ENCODE measurements at places on chromosomes 2 and 18. TPM values are rescaled to one million over a fixed set of nuclear protein-coding genes. Genes with fewer than 3 reads are reported as not detected.

DNA sequence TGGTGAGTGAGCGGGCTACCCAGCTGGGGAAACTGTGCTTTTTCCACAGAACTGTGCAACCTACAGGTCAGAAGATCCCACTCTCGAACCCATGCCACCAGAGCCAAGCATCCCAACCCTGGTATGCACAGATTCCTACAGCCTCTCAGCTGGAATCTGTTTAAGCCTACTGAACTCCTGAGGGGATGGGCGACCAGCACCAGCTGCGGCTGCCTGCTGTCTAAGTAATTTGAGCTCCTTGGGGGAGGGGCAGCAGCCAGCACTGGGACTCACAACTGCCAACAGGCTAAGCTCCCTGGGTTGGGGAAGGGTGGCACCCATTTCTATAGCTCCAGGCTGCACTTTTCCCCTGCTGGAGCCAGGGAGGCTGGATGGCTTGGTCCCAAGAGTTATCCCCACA, 11.8 kb downstream of the CYP27C1 start:
- no peak overlapping the region for H3K4me3 ChIP-seq
- no peaks in the 10 kb centered on the region for H3K4me1 ChIP-seq
- H3K27ac ChIP-seq, result no peak overlapping the region
- H3K27me3 ChIP-seq, result peaks cover 38% of the 10 kb centered on the region
- H3K36me3 ChIP-seq, result no peaks in the 10 kb centered on the region
- no peak for DNase-seq

- H3K4me1 ChIP-seq, result peaks cover 6% of the 10 kb centered on the region
- no peaks in the 10 kb centered on the region for H3K27me3 ChIP-seq
- H3K4me3 ChIP-seq, result no peak overlapping the region
Observed at GRCh38 chr2:166960702-166961270, 72.5 kb downstream of the XIRP2 start.

DNA sequence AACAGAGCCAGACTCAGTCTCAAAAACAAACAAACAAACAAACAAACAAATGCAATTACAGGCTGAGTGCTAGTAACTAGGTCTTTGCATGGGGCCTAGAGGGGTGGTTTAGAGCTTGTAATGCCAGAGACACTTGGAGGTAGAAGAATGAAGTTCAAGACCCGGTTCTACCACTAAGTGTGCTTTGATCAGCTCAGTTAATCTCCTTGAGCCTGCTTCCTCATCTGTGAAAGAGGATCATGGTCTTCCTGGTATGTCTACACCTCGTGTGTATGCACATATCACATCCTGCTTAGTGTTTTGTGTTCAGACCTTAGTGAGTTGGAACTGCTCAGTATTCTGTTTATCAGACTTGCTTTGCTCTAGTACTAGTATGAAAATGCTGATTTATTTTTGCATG, 4.8 kb upstream of the ATP6V1C2 start:
- H3K36me3 ChIP-seq, result no peaks in the 10 kb centered on the region
- peaks cover 9% of the 10 kb centered on the region for H3K4me1 ChIP-seq
- H3K27ac ChIP-seq, result no peak overlapping the region
- peaks cover 15% of the 10 kb centered on the region for H3K27me3 ChIP-seq
- no peak overlapping the region for H3K4me3 ChIP-seq

DNA sequence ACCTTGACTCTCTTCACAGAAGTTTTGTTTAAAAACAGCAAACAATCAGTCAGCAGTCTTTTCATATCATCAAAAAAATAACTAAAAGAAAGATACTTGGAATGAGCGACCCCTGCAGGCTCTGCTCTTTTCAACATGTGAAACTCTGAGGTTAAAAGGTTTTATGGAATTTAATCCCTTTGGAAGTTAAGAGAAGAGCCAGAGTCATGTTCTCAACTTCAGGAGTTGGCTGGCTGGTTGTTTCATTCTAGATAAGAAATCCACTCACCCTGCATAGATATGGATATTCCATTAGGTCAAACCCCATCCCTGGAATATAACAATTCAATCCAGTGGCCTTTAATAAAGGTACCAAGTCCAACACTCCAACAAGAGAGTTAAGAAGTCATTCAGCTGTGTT, 115.6 kb upstream of the RMDN2 start:
- peak; percentile 29 for DNase-seq
- H3K4me1 ChIP-seq, result peaks cover 6% of the 10 kb centered on the region
- H3K36me3 ChIP-seq, result no peaks in the 10 kb centered on the region
- H3K27me3 ChIP-seq, result peaks cover 2% of the 10 kb centered on the region

- H3K4me1 ChIP-seq, result peaks cover 30% of the 10 kb centered on the region
- no peak for DNase-seq
- no peak overlapping the region for H3K27ac ChIP-seq
- peaks cover 4% of the 10 kb centered on the region for H3K27me3 ChIP-seq
Observed at GRCh38 chr18:38932752-38933151, 1367.2 kb upstream of the CELF4 start.

DNA sequence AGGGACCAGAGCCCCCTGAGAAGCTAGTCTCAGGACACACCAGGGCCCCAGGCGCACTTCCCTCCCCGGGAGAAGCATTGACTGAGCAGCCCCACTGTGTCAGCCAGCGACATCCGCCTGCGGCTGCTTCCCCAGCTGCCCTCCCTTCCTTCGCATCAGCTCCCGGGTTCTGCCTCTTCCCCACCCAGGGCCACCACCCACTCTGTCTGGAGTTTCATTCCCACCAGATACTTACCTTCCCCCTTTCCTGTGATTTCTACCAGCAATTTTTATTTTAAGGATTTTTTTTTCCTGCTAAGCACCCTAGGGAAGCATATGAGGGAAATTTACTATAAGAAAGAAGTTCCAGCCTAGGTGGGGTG, 99.2 kb downstream of the SMAD7 start:
- no peak overlapping the region for H3K27ac ChIP-seq
- no peaks in the 10 kb centered on the region for H3K27me3 ChIP-seq
- peaks cover 24% of the 10 kb centered on the region for H3K4me1 ChIP-seq
- H3K36me3 ChIP-seq, result no peaks in the 10 kb centered on the region
- peak; percentile 40 for DNase-seq
- no peak overlapping the region for H3K4me3 ChIP-seq

DNA sequence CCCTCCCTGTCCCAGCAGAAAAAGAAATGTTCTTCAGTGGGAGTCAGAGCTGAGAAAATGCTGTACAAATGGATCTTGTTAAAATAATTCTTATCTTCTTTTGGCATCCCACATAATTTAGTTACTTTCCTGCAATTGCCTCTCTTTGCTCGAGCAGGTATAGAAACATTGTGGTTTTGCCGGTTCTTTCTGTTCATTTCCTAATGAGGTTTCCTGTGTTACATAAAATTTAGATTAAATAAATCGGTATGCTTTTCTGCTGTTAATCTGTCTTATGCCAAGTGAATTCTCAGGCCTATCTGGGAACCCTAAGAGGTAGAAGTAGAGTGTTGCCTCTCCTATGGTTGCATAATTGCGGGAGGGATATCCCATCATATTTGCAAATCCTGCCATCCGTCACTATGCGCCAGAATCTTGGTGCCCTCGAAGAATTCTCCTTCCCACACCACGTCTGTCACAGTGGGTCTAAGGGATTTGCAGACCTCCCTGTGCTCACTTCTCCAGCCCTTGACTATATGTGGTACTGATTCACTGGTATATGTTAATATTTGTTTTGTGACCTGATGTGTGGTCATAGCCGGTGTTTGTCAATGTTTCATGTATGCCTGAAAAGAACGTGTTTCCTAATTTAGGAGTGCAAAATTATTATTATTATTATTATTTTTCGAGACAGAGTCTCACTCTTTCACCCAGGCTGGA, 12.2 kb upstream of the HDAC4 start:
- H3K27me3 ChIP-seq, result no peaks in the 10 kb centered on the region
- peaks cover 10% of the 10 kb centered on the region for H3K4me1 ChIP-seq
- DNase-seq, result no peak
- no peak overlapping the region for H3K27ac ChIP-seq
- H3K36me3 ChIP-seq, result peaks cover 2% of the 10 kb centered on the region
- no peak overlapping the region for H3K4me3 ChIP-seq

DNA sequence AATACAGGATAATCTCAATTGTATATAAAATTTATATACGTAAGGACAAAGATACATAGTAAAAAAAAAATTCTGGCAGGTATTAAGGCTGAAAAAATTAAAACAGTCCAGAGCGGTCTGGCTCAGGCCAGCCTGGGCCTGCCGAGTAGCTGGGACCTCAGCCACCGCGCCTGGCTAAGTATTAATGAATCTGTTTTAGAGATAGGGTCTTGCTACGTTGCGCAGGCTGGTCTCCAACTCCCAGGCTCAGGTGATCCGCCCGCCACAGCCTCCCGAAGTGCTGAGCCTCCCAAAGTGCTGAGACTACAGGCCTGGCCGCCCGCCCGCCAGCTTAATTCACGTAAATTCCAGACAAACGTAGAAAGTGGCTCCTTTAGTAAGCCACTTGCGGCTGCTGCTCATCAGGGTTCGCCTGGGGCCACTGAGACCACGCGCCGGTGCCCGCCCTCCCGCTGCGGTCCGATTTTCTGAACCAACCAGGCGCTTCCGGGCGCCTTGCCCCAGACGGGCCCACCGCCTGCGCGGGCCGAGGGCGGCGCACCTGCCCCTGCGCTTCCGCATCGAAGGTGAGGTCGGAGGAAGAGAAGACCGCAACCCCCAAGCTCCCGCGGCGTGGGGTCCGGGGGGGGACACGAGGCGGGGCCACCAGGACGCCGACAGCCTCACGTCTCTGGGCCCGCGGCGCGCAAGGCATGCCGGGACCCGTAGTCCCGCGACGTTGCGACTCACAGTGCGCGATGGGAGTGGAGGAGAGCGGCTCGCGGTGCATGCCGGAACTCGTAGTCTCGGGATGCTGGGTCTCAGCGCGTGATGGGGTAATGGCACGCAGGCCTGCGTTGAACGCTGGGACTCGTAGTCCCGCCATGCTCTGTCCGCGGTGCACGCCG, 695 bp upstream of the CTDP1 start:
- H3K4me3 ChIP-seq, result peak overlapping the region; percentile 93

DNA sequence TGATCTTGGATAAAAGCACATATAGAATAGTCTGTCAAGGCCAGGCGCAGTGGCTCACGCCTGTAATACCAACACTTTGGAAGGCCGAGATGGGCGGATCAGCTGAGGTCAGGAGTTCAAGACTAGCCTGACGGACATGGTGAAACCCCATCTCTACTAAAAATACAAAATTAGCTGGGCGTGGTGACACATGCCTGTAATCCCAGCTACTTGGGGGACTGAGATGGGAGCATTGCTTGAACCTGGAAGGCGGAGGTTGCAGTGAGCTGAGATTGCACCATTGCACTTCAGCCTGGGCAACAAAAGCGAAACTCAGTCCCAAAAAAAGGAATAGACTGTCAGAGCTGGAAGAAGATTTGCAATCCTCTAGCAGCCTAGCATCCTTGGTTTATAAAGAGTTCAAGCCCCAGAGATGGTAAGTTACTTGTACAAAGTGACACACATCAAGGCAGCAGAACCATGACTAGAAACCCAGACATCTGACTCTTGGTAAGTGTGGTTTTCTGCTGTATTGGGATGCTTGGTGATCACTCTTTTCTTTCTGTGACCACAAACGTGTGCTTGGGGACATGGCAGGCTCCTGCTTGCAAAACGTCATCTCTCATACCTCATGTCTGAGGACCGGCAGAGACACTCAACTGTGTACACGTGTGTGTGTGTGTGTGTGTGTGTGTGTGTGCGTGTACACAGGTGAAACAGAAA, 69.0 kb downstream of the OSBPL6 start:
- no peaks in the 10 kb centered on the region for H3K27me3 ChIP-seq
- H3K4me1 ChIP-seq, result no peaks in the 10 kb centered on the region
- no peak for DNase-seq
- H3K36me3 ChIP-seq, result no peaks in the 10 kb centered on the region
- no peak overlapping the region for H3K27ac ChIP-seq
- H3K4me3 ChIP-seq, result no peak overlapping the region

GRCh38 chr2:219118504-219118903, 42.1 kb downstream of the NHEJ1 start:
- H3K27ac ChIP-seq, result no peak overlapping the region
- no peak for DNase-seq
- no peaks in the 10 kb centered on the region for H3K27me3 ChIP-seq
- no peaks in the 10 kb centered on the region for H3K36me3 ChIP-seq

DNA sequence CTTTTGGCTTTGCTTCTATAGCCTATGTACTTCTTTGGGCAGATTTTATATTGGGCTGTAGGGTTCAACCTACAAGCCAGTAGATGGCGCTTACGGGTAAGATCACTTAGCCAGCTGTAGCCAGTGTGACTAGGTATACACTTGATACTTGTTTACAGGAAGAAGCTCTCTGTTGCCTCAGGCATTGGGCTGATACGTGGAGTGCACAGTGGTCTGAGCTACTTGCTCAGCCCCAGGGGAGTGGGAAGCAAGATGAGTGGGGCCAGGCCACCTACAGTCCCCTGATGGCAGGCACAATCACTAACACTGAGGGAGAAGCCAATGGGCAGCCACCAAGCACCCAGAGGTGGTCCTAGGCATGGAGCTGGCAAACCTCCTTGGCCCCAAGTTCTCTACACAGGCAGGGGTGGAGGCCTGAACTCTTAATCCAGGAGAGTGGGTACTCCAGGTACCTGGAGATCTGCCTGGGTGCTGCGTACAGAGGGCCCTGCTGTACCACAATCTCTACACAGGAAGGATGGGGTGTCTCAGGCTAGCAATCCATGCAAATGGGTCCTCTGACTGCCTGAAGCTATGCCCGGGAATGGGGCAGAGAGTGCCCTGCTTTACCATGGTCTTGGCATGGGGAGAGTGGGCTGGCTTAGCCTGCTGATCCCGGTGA, 122.2 kb downstream of the NCOA1 start:
- peaks cover 19% of the 10 kb centered on the region for H3K36me3 ChIP-seq
- H3K4me1 ChIP-seq, result peaks cover 11% of the 10 kb centered on the region
- H3K4me3 ChIP-seq, result no peak overlapping the region
- H3K27ac ChIP-seq, result no peak overlapping the region
- H3K27me3 ChIP-seq, result no peaks in the 10 kb centered on the region

GRCh38 chr18:47150824-47151366, 595 bp upstream of the HDHD2 start:
- peak; percentile 19 for DNase-seq
- peak overlapping the region; percentile 95 for H3K4me3 ChIP-seq
- H3K27me3 ChIP-seq, result no peaks in the 10 kb centered on the region
- H3K36me3 ChIP-seq, result peaks cover 15% of the 10 kb centered on the region
- H3K4me1 ChIP-seq, result peaks cover 29% of the 10 kb centered on the region

DNA sequence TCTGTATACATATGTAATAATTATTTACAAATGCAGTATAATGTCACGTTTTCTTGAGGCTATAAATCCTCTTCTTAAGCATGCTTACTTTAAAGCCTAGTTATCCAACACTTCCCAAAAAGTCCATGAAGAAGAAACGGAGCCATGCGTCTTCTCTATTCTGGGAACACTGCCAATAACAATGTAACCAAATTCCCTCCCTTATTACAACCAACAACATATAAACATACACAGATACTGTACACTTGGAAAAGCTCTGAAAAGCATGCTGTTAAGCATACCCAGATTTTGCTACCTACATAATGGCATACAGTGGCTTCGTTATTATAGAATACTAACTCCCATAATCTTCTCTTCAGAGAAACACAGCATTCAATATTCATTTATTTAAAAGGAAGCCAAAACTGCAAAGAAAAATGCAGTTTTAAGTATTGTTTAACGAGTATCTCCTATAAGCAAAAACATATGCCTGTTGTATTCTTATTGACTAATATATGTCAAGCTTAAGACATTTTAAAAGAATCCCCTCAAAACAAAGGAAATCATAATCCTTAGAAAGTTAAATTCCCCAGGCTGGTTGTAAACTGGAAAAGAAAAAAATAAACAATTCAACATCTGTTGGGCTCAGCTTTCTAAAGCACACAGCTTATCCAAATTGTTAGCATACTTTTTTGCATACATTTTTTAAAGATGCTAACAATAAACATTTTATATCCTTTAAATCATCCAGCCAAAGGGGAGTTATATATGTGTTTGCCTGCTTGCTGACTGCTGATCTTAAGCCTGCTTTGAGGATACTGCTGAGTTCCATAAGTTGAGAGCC, 83.4 kb downstream of the SLC25A12 start:
- no peaks in the 10 kb centered on the region for H3K4me1 ChIP-seq
- H3K4me3 ChIP-seq, result no peak overlapping the region
- no peaks in the 10 kb centered on the region for H3K27me3 ChIP-seq
- no peak overlapping the region for H3K27ac ChIP-seq
- no peak for DNase-seq

Gene ACMSD
- not detected for total RNA-seq

Gene MAP3K19
- not detected for total RNA-seq

Gene ADAM23
- 0.42 TPM for total RNA-seq

Gene C2orf80
- not detected for total RNA-seq
